ENCODE measurements at places on chromosomes 16 and 17.

GRCh38 chr17:11305524-11305923 lies 64.5 kb downstream of the SHISA6 start:
- DNase-seq, result no peak

DNA sequence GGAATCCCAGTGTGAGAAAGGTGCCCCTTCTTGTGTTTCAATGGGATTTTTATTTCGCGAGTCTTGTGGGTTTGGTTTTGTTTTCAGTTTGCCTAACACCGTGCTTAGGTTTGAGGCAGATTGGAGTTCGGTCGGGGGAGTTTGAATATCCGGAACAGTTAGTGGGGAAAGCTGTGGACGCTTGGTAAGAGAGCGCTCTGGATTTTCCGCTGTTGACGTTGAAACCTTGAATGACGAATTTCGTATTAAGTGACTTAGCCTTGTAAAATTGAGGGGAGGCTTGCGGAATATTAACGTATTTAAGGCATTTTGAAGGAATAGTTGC lies 567 bp downstream of the UBB start:
- no peak for DNase-seq

GRCh38 chr16:69334696-69335095 lies 4.3 kb upstream of the PDF start:
- DNase-seq, result no peak

GRCh38 chr16:322476-323143 lies 29.9 kb downstream of the AXIN1 start:
- DNase-seq, result no peak

DNA sequence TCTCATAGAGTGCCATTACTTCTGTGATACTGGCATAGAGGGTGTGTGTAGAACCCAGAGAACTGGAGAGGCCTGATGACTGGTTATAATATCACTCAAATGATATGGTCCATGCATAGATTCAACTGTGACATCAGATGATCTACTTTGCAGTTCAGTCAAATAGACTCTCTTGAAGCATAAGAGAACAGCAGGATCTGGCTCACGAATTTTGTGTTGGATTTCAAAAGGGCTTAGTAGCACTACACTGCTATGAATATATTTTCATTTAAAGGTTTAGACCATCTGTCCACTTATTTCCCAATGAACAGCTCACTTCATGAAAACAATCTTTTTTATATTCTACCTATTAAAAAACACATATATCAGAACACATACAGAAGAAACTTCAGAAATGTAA lies 119.7 kb downstream of the KIF2B start:
- no peak for DNase-seq
